Kasumi-1 (cell line): ENCODE measurements at places on chromosomes 3 and 15.

DNA sequence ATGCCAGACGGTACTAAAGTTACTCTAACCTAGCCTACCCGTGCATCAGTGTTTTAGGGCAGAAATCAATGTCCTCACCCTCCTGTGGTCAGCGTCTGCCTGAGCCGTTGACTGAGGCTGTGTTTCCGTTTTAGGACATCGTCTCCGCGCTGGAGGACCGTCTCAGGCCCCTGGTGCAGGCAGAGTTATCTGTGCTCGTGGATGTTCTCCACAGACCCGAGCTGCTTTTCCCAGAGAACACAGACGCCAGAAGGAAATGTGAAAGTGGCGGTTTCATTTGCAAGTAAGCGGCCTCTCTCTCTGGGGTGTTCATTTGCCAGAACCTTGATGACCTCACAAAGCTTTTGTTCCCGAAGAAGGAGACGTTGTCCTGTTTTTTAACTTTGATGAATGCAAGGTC lies 217.0 kb downstream of the ITPR1 start:
- DNase-seq = no peak

- DNase-seq = peak; percentile 87
Measured at GRCh38 chr3:184133840-184134745, 1.1 kb upstream of the EIF2B5 start.

DNA sequence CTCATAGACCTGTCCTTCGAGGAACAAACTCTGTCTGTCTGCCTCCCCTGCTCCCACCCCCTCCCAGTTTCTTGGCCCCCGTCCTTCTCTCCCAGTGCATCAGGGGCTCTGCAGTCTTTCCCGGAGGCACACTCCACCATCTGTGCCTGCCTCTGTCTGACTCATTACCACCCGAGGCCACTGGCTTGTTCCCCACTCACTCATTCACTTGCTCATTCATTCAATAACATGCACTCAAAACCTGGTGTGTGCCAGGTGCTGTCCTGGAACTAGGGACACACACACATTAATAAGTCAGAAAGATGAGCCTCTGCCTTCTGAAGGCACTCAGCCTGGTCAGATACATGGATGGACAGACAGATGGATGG lies 12.4 kb downstream of the AMIGO3 start:
- DNase-seq = no peak

GRCh38 chr3:34183611-34184340 lies 385.3 kb downstream of the PDCD6IP start:
- DNase-seq = no peak

GRCh38 chr15:66224946-66225345 lies 28.6 kb downstream of the MEGF11 start:
- no peak for DNase-seq

GRCh38 chr3:133964547-133964946 lies 65.2 kb downstream of the SLCO2A1 start:
- peak; percentile 82 for DNase-seq

- no peak for DNase-seq
Measured at GRCh38 chr15:76138436-76138835, 78.7 kb downstream of the TMEM266 start.

- DNase-seq = no peak
Measured at GRCh38 chr15:84685304-84685703, 27.3 kb upstream of the NMB start.

DNA sequence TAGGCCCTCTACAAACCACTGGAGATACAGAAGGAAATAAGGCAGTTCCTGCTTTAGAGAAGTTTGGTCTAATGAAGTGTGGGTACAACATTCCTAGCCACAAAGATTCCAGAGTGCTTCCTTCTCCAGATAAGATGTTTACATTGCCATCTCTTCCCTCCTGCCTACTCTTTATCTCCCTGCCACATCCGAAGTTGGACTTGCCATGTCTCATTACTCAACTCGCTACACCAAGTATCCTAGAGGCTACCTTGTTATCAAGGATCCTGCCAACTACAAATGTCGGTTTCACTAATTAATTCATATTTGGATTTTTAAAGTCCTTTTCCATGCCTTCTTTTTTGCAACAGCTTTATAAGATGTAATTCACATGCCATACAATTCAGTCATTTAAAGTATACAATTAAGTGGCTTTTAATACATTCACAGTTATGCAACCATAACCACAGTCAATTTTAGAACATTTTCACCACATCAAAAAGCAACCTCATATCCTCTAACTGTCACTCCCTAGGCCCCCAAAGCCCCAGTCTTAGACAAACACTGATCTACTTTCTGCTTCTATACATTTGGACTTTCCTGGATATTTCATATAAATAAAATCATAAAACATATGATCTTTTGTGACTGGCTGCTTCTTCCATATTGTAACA lies 53.7 kb upstream of the CSTA start:
- DNase-seq = peak; percentile 63

DNA sequence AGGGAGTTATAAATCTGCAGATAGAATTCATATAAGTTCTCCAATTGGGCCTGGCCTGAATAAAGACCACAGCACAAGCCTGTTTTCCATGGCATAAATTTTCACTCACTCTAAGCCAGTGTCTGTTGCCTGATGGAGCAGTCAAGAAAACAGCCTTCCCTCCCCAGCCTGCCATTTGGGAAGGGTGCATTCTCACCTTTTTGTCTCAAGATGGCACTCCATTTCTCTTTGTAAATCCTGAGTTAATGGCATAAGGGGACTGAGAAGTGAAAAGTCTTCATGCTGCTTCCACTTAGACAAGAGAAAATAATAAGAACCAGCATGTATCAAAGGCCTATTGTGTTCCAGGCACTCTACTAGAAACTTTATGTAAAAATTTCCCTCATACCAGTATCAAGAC lies 115.6 kb upstream of the MANF start:
- DNase-seq = no peak

DNA sequence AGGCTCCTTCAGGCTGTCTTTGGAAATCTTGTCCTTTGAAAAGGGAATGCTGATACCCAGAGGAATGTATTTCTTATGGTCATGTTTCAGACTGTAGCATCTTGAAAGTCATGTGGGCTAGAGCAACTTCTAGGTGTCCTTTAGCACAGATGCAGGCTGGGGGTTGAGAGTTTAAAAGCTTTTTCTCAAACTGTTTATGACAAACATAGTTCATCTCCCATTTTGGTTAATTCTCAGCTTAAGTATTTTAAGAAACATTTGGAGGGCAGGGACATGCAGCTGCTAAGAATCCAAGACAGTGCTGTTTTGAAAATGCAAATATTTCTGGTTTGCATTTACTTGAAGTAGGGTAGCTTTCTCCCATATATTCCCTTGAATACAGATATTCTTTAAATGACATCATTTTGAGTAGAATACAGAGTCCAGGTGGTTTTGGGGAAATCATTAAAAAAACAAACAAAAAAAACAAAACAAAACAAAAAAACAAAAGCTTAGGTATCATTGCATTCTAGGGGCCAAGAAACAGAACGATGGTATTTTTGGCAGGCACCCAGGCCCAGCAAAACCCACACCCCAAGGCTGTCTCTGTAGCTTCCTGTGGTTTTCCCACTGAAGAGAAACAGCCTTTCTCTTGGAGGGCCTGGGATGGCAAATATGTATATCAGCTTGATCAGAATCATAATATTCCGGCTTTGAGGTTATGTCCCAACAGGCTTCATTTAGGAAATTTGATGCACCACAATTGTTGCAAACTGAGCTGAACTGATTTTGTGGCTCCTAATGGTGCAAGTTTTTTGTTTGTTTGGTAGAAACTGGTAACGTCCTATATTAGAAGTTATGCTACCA lies 120.0 kb downstream of the ATG7 start:
- DNase-seq = peak; percentile 39

DNA sequence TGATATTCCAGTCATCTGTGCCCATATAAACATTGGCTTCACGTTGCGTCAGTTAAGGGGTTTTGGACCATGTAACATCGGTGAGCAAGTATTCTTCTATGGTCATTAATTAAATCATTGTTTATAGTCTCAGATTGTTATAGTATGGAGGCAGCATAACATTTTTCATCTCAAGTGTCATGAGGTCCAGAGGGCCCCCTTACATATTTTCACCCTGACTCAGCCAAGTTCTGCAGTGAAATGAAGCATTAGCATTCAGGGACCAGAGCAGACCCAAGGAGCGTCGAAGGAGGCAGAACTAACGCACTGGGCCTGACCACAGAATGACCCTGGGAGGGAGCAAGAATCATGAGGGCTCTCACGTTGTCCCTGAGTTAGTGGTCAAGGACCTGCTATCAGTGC lies 171.5 kb downstream of the LRTM1 start:
- no peak for DNase-seq

DNA sequence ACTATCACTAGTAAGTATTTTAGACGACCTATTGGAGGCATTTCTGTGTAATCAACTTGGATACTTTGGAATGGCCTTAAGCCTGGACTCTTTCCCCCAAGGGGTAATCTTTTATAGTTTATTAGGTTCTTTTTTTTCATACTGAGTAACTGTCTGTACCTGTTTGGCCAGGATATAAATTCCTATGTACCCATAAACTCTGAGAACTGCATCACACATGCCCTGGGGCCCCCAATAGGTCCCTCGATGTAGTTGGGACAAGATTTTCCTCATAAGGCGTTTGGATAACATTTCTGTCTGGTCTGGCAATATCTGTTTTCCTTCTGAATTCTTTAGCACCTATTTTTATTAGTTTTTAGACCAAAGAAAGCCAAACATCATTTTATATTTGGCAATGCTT lies 86.4 kb upstream of the WNT7A start:
- no peak for DNase-seq

- DNase-seq = no peak
Measured at GRCh38 chr15:60385620-60386552, 11.9 kb downstream of the ANXA2 start.

DNA sequence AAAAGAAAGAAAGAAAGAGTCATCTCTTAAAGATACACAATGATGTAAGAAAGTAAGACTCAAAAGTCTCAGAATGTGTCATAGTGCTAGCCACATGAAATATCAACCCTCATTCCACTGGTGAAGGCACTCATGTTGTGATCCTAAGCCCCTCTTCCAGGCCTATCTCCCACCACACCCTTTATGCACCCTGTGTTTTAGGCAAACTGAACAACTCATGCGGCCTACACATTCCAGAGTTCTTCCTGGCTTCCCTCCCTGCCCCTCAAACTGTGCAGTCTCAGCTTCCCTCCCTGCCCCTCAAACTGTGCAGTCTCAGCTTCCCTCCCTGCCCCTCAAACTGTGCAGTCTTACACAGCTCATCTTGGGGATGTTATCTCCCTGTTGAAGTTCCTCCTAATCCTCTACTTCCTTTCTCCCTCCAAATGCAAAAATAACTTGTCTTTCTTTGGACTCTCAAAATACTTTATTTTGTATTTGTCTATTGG lies 69.0 kb upstream of the FNDC3B start:
- DNase-seq = peak; percentile 36

DNA sequence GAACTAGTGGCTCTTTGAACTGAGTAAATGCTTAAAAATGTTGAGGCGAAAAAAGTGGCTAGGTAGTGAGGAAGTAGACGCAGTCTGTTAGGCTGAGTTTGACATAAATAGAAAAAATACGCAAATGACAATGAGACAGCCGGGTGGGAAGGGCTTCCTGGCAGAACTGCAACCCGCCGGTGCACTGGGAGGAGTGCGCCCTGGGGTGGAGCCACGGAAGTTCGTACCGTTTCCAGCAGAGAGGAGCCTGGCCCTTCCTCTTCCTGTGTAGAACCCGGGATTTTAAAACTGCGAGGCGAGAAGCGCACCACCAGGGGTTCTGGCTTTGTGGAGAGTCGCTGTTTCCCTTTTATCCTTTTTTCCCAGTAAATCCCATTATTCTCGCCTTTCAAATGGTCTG lies 602.6 kb downstream of the PYDC2 start:
- DNase-seq = no peak

DNA sequence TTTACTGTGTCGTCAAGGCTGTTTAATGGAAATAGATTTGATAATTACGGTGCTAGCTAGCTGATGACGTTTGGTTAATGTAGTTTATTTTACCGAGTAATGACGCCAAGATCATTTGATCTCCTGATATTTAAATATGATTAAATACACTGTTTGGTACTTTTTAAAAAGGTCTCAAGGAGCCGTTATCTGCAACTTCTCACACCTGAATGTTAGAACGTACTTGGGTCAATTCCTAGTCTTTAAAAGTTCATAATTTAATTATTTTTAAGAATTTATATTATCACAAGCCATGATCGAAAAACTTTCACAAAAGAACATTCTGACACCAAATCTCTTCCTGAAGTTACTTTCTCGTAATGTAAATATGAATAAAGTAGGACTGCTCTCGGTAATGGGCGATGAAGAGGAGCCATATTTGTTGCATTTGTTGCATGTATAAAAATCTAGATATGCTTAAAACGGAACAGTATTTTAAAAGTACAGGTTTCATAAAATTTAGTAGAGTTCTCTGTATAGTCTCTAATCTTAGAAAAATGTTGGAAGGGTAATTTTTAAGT lies 16.2 kb upstream of the CHD2 start:
- peak; percentile 37 for DNase-seq

DNA sequence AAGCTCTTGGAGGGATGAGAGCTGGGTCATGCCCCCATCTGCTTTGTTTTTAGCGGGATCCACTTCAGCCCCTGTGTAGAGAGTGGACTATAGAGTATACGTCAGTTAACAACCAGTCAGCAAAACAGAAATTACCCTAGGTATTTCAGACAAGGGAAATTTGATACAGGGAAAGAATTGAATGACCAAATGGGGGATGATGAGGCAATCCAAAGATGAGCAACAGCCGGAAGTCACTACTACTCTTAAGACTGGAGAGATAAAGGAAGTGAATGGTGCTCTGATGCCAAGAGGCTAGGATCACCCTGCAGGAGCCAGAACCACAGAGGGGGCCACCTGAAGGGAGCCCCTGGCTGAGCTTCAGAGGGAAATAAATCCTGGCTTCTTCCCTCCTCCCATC lies 1.7 kb upstream of the GPR62 start:
- DNase-seq = peak; percentile 82

GRCh38 chr3:170090601-170090981 lies 52.8 kb downstream of the GPR160 start:
- DNase-seq = no peak

- no peak for DNase-seq
Measured at GRCh38 chr3:43198791-43199644, 87.3 kb upstream of the SNRK start.

DNA sequence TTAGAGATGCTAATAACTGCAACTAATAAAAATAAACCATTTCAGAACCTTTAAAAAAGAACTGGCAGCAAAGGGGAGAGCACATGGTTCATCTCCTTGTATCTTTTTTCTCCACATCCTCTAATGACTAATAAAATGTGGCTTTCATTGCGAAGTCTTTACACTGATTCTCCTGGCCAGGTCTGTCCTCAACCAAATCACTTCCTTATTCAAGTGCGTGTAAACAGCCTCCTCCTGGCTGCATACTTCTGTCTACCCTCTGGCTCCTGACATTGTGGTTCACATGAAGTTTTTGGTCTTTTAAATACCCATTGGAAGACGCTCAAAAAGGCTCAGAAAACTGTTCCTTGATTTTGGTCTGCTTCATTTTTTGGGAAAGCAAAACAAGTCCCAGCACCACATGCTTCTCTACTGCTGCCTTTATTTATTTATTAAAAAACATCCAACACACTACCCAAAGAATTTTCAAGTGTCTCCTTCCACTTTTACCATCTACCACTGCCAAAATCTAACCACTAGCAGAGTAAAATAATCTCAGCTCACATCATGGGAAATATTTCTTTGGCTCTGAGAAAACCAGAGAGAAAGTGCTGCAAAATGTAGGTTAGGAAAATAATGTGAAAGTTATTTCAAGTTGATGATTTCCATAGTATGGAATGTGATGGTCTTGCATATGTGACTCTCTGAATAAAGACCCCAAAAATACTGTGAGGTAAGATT lies 85.1 kb downstream of the EFL1 start:
- no peak for DNase-seq
